NCI-H1436 (cell line): ENCODE measurements at places on chromosomes 3 and 15.

GRCh38 chr15:79644091-79644490, 212.0 kb downstream of the MINAR1 start:
- no peak for DNase-seq

- DNase-seq: no peak
Measured at GRCh38 chr15:29149738-29150075, 119.9 kb downstream of the NSMCE3 start.

- no peak for DNase-seq
Measured at GRCh38 chr3:23405081-23405480, 202.0 kb downstream of the UBE2E2 start.

DNA sequence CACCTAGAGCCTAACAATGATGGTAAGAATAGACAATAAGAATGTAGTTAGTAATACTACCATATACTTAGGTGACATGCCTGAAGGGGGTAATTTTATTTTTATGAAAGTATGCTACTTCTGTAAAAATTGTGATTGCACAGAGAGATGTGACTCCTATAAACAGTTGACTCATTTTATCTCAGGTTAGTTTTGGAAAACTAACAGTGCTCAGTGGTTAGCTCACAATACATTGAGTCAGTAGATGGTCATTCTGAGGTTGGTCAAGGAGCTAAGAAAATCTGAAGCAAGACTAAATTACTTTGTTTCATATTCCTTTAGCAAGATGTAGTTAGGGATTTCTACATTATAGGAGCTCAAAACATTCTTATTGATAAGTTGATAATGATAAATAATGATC, 271.0 kb downstream of the EDEM1 start:
- DNase-seq: no peak

- DNase-seq: peak; percentile 47
Measured at GRCh38 chr15:57340682-57341259, 35.5 kb upstream of the CGNL1 start.

- DNase-seq: no peak
Measured at GRCh38 chr3:70539908-70540307, 227.5 kb upstream of the MDFIC2 start.

- DNase-seq: no peak
Measured at GRCh38 chr3:72855001-72855400, 6.8 kb upstream of the SHQ1 start.

DNA sequence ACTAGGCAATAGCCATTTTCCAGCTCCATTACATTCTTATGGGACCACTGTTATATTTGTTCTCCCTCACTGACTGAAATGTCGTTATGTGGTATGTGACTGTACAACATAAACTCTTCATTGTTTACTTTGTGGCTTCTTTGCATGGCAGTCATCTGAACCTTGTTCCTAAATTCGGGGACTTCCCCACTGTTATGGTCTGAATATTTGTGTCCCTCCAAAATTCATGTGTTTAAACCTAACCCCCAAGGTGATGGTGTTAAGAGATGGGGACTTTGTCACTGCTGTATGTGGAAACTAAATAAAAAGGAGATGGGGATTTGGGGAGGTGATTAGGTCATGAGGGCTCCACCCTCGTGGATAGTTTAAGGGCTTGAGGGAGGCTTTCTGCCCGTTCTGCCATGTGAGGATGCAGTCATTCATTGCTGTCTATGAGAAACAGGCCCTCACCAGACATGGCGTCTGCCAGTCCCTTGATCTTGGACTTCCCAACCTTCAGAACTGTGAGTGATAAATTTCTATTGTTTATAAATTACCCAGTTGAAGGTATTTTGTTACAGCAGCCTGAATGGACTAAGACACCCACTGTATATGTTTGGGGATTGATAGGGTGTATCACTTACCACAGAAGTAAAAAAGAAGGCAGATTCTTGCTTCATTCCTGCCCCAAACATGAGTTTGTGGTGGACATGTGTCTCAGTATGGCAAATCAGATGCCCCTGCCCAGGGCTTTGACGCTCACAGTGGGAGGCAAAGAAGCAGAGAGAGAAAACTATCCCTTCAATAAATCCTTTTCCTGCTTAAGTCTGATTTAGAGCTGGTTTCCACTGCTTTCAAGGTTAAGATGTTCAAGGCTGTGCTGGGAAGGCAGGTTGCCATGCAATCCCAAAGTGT, 138.0 kb upstream of the UBE2E1 start:
- DNase-seq: no peak

- no peak for DNase-seq
Measured at GRCh38 chr15:29126821-29127461, 142.7 kb downstream of the NSMCE3 start.

GRCh38 chr3:112635674-112636073, 5.3 kb downstream of the CCDC80 start:
- DNase-seq: no peak

- no peak for DNase-seq
Measured at GRCh38 chr15:78290222-78290621, 9.2 kb downstream of the SKIC8 start.

GRCh38 chr3:119873646-119874045, 91.7 kb downstream of the NR1I2 start:
- no peak for DNase-seq

DNA sequence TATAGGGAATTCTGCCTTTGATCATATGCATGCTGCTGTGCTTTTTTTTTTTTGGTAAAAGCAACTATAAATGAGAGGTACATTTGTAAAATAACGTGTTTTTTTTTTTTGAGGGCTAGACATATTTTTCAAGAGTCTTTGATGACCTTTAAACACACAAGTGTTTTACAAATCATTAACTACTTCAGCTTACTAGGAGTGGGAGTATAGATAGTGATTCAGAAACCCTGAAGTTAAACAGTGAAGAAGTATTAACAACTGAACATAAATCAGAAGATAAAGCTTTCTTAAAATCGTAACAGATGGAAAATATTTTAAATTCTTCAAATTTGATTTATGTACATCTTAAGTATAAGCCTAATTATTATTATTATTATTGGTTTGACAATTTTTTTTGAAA, 2.9 kb upstream of the GMNC start:
- DNase-seq: no peak

GRCh38 chr15:97473627-97474026, 486.9 kb upstream of the ARRDC4 start:
- DNase-seq: no peak

GRCh38 chr3:146133441-146133840, 27.5 kb downstream of the PLOD2 start:
- no peak for DNase-seq

DNA sequence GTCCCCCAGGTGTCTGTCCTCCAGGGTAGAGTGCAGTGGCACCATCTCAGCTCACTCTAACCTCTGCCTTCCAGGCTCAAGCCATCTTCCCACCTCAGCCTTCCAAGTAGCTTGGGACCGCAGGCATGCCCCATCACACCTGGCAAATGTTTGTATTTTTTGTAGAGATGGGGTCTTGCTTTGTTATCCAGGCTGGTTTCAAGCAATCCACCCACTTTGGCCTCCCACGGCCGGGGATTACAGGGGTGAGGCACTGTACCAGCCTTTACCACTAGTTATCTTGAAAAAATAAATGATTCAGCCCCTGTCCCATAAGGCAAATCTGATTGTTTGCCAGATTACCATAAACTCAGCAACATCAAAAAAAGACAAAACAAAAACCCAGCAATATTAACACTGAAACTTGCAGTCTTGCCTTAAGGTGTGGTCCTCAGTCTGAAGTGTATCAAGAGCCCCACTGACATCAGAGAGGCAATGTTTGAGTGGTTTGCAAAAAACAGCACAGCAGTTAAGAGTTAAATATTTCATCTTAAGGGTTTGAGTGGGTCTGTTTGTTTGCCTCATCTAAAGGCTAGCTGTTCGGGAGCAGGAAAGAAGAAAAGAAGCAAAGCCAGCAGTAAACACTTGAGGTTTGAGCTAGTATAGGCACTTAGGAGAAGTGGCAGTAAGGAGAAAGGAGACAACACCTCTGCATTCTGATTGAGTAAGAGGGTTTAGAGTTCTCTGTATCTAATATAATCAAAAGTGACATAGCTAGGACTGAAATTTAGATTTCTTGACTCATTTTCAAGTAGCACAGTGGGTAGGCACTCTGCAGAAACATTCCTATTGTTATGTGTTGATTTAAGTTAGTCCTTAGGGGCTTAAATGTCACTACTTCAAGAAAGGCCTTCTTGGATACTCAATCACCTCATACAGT, 26.3 kb upstream of the EDEM1 start:
- no peak for DNase-seq

GRCh38 chr15:40072216-40072990, 33.4 kb upstream of the SRP14 start:
- no peak for DNase-seq

DNA sequence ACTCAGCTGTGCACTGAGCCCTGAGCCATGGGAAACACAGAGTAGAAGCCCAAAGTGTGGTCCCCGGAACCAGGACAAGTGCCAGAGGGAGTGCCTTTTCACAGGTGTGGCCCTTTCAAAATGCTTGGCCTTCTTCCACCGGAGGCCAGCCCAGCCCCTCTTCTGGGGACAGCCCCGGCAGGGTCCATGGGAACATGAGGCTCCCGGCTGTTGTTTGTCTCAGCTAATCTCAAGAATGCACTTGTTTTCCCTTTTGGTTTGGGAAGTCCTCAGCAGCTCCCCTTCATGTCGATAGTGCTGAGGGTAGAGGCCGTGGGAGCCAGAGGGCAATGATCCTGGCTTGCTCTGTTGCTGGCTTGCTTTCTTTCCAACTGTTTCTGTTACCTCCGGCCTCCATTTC, 91.1 kb upstream of the MRPS22 start:
- DNase-seq: no peak

GRCh38 chr3:147162743-147163142, 243.6 kb downstream of the ZIC4 start:
- no peak for DNase-seq

- DNase-seq: no peak
Measured at GRCh38 chr15:90059208-90059985, 42.9 kb downstream of the IDH2 start.

DNA sequence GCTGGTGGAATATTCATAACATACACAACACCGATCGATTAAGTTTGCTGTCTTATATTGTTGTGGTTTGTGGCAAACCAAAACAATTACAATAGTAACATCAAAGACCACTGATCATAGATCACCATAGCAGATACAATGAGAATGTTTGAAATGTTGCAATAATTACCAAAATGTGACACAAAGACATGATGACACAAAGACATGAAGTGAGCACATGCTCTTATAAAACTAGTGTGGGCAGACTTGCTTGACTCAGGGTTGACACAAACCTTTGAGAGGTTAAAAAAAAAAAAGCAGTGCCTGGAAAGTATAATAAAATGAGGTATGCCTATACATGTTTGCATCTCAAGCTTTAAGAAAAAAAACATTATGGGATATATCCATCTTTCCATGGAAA, 130.3 kb downstream of the NR1I2 start:
- DNase-seq: no peak

DNA sequence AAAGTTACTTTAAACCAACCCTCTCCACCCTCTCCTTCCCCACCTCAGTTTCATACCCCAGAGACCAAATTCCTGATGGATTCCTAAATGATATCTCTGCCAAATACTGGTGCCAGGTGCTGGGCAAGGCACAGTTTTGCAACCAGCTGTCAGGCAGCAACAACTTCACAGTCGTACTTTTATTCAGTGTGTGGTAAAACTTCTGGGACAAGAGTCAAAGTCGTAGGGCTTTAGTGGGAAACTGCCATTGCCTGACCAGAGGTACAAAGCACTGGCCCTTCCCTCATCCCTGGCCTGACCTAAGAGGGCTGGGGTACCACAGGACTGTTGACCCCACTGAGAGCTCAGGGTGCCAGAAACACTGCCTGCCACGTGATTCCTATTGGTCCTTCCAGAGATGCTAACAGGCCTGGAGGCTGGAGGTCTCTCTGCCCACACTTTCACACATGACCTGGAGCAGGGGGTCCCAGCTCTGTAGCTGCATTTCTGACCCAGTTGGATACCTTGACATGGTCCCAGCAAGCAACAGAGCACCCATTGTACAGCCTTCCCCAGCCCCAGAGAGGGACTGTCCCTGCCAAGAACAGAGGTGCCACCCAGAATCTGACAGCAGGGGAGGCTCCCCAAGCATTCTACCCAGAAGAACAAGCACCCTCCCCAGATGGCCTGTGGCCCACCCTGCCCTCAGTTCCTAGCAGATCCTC, 59.9 kb downstream of the LIPC start:
- no peak for DNase-seq

GRCh38 chr15:98861188-98861587, 146.4 kb downstream of the PGPEP1L start:
- DNase-seq: no peak

GRCh38 chr3:9135930-9136525, 113.4 kb downstream of the SRGAP3 start:
- no peak for DNase-seq

DNA sequence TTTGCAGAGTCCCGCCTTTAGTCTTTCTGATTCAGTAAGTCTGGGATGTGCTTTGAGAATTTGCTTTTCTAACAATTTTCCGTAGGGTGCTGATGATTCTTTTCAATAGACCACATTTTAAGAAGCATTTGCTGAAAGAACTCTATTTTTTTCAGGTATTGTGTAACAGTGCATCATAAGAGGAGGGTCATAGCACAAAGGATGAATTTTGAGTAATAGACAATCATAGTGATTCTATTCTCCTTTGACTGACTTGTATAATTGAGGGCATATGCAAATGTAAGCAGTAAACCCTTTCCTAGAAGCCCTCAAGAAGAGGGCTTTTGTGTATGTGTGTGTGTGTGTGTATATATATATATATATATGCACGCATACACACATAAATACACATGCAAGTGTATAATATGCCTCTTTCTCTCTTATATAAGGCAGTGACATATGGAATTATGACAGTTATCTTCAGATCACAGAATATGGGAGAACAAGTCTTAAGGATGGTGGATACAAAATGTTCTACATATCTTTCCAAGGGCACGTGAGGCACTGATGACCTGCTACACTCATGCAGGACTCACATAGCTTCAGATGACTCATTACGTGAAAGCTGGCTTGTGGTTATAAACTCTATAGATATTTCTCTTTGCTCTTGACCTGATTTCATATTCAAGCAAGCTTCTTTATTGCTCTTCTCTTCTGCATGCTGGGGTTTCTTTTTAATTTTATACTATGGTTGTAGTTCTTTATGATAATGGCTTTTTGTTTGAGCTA, 6.5 kb upstream of the PLSCR1 start:
- no peak for DNase-seq

DNA sequence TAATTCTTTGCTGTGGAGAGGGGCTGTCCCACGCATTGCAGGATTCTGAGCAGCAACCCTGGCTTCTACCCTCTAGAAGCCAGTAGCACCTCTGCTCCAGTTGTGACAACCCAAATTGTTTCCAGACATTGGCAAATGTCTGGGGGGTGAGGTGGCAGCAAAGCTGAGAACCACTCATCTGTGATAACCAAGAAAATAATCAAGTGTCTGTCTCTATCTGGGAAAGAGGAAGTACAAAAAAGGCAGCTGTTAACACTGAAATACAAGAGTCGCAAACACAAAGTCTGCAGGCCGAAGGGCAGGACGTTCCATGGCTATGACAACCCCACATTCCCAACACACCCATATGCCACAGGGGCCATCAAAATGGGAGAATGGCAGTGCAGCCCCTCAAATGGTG, 42.2 kb upstream of the GNB5 start:
- no peak for DNase-seq

- no peak for DNase-seq
Measured at GRCh38 chr15:76376029-76376428, 39.5 kb downstream of the ISL2 start.
